ENCODE measurements at places on chromosomes 11 and 22.

DNA sequence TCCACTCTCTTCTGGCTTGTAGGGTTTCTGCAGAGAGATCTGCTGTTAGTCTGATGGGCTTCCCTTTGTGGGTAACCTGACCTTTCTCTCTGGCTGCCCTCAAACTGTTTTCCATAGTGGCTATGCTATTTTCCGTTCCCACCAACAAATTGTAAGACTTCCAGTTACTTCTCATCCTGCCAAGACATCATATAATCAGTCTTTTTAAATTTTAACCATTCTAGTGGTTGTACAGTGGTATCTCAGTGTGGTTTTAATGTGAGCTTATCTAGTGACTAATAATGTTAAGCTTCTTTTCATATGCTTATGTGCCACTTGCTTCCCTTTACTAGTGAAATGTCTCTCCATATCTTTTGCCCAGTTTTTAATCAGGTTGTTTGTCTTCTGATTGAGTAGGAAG is 13.6 kb upstream of the TRIM29 start:
- DNase-seq = no peak

GRCh38 chr22:19878461-19879245 is 24.0 kb upstream of the GNB1L start:
- no peak for DNase-seq

DNA sequence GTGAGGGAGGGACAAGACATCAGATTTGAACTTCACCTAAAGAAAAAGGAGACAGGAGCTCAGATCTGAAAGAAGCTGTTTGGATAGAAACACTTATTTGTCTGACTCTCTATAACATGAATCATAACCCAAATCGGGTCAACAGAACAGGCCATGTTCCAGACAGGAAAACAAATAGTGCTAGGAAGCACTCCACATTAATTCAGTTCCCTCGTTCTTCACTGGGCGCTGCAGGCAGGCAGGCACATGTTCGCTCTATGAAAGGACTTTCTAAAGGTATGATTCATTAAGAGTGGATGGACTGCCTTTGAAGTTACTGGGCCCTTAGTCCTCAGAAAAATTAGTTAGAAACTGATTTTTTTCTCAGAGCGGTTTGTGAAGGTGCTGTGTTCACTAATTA is 137.5 kb upstream of the TRPC6 start:
- no peak for DNase-seq

- DNase-seq = no peak
Observed at GRCh38 chr22:22061085-22062077, 78.8 kb upstream of the TOP3B start.

DNA sequence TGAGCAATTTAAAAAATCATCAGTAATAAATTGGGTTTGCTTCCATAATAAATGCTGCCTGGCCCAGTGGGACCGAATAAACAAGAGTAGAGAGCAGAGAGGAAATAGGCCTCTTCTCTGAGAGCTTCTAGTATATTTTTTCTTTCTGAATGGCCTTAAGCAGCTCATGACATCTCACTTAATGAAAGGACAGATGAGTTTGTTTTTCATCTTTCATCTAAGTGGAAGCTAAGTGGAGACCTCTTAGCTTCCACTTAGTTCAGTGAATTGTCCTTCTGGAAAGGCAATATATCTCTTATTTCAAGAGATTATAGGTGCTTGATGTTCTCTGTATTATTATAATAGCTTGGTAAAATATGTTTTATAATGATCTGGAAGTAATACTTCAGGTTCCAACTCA is 245.9 kb upstream of the ANO3 start:
- DNase-seq = no peak

- no peak for DNase-seq
Observed at GRCh38 chr11:83642500-83642899, 356.3 kb upstream of the CCDC90B start.

DNA sequence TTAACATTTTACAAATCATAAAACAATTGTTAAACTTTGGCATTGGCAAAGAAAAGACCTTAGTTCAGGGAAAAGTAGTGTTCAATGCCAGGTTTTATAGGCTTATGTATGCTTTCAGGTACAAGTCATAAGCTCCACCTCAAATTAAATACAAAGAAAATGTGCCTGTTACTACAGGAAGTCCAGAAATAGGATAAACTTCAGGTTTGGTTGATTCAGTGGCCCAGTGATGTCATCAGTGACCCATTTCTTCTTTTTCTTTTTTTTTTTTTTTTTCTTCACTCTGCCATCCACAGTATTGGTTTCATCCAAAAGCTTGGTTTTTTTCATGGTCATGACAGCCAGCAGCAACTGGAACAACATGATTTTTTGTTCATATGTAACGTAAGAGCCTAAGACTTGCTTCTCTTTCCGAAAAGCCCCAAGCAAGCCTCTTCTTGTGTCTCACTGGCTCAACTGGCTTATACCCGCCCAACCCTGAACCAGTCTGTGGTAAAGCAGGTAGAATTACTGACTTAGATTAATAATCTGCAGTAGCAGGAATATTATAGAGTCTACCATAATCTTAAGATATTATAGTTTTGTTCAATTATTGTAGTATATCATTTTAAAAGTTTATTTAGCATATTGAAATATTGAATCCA is 46.2 kb downstream of the TTC17 start:
- DNase-seq = no peak

DNA sequence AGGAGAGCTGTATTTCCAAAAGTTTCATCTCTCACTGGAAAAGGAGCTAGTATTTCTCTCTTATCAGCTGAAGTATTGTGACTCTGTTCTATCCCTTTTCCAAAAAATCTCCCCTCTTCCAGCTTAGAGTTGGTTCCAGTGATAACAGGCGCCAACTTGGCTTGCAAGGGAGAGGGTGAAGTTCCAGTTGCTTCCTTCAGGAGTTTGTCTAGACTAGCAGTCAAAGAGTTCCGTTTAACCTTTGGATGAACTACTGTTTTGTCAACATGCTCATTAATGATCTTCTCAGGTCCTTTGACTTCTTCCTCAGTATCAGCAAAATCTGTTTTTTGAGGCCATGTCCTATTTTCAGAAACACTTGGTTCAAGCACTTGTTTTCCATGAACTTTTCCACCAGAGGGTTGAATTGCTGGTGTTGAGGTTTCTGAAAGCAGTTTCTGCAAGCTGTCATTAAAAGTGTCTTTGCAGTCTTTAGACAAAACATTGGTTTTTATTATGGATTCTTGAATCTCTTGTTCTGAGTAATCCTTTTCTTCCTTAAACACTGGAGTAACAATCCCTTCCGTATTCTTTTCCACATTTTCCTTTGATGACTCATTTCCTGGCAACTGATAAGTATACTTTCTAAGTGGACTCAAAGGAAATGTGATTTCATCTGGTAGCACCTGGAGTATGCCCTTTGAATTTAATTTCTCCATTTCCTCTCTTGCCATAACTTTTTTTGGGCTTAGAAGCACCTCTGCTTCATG is 39.7 kb upstream of the CCDC89 start:
- DNase-seq = no peak

- no peak for DNase-seq
Observed at GRCh38 chr11:110734790-110735189, 22.6 kb upstream of the ARHGAP20 start.

GRCh38 chr22:29937940-29938693 is 55.1 kb downstream of the MTMR3 start:
- DNase-seq = no peak

DNA sequence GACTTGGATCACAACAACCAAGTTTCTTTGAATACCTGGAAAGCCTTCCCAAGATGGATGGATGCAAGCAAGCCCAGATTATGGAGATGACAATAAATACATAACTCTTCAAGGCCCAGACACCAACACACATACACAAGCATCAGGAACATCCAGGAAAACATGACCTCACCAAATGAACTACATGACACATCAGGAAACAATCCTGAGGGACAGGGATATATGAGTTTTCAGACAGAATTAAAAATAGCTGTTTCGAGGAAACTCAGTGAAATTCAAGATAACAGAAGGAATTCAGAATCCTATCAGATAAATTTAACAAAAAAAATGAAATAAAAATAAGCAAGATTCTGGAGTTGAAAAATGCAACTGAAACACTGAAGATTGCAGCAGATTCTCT is 659.4 kb downstream of the METTL15 start:
- no peak for DNase-seq

GRCh38 chr11:96894587-96894986 is 504.8 kb downstream of the JRKL start:
- DNase-seq = no peak

DNA sequence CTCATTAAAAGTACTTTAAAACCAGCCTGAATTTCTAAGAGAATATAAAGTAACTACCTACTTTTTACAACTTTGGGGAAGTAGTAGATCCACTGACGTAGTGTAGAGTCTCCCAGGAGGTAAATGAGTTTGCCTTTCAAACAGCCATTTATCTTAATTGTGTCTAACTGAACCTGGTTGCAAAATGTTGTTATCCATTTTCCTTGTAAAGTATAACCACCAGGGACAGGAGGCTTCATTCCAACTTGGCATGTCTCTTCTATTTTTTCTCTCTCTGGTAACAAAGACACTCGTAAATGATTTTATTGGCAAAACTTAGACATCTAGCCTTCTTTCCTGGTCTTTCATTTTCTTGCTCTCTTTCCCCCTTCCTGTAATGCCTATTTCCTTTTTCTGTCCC is 36.9 kb downstream of the NXPE1 start:
- DNase-seq = no peak

GRCh38 chr22:30894371-30894740 is 74.2 kb downstream of the MORC2 start:
- no peak for DNase-seq

- no peak for DNase-seq
Observed at GRCh38 chr22:37329238-37330140, 47.2 kb downstream of the CYTH4 start.

GRCh38 chr11:73215191-73216134 is 2.6 kb upstream of the P2RY2 start:
- DNase-seq = no peak

- DNase-seq = no peak
Observed at GRCh38 chr22:19291218-19291579, 320 bp downstream of the CLTCL1 start.

- DNase-seq = no peak
Observed at GRCh38 chr11:83061883-83062282, 9.8 kb downstream of the RAB30 start.

- DNase-seq = no peak
Observed at GRCh38 chr11:84103096-84103495, 816.9 kb upstream of the CCDC90B start.

DNA sequence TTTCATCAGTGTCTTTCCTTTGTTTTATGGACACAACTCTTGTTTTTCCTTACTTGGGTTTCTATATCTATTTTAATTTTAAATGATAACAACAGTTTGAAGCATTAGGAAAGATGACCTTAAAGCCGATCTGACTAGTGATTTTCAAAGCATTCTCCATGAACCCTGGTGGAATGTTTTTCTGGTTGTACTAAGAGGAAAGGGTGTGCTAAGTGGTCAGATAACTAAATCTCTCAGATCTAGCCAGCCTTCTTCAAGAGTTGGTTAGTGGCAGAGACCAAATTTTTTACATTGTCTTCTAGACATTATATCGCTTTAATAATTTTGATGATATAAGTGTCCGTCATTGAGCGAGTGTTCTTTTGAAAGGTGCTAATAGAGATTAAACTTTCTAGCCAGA is 134.4 kb downstream of the METTL15 start:
- DNase-seq = no peak

- DNase-seq = no peak
Observed at GRCh38 chr11:98734686-98735085, 286.1 kb upstream of the CNTN5 start.

DNA sequence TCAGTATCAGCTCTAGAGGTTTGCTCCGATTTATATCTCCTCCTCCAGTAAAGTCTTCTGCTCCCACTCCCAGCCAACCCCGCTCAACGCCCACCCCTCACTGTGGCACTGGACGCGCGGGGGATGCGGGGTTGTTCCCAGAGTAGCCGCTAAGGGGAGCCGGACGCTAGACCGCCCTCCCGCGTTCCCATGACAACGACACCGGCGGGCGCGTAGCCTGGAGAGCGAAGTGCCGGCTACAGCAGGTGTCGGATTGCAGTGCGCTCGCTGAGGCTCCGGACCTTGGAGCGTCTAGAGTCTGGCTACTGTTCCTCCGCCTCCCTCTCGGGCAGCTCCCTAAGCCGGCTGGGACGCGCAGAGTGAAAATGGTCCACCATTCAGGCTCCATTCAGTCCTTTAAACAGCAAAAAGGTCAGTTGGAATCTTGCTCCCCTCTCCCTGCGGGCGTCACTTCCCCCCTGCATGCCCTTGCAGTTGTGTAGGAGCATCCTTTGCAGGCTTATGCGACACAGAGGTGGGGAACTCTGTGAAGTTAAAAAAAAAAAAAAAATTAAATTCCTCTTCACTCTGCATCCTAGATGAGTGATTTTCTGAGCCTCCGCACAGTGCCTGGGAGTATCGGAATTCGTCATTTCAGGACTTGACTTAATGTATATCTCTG is at the start of gene ANO3:
Gene ANO3 (plus strand): TSS at position 220 of the 661 bp plus-strand sequence. CDS start 146 bp downstream, at position 366.
- DNase-seq = no peak

Data from stimulated activated CD4-positive, alpha-beta T cell treated with anti-CD3 and anti-CD28 coated beads, TNF-alpha, amount 100 ng/mL, for 1 hour (primary cell).